ENCODE measurements at places on chromosomes 5 and 9. TPM values are rescaled to one million over a fixed set of nuclear protein-coding genes. Genes with fewer than 3 reads are reported as not detected.

Gene TTC23L
- total RNA-seq = not detected

Gene GFPT2
- 553 TPM for total RNA-seq

Gene ENHO
- total RNA-seq = not detected

Gene IFNA13
- not detected for total RNA-seq

Gene SPINK1
- total RNA-seq = not detected

Gene NOL8
- 27.3 TPM for total RNA-seq

Gene BRD8
- total RNA-seq = 26.5 TPM

Gene ELAVL2
- total RNA-seq = 0.84 TPM

Gene CAVIN4
- 0.31 TPM for total RNA-seq

Gene SPATA9
- total RNA-seq = 0.96 TPM

Gene NTRK2
- 20.2 TPM for total RNA-seq

Gene GLDC
- 1.7 TPM for total RNA-seq

Gene TTLL11
- 7.7 TPM for total RNA-seq

Gene CDX1
- total RNA-seq = not detected

Gene LHX6
- total RNA-seq = 2.2 TPM

Gene FASTKD3
- total RNA-seq = 17.8 TPM

Gene SLC36A3
- total RNA-seq = not detected

Gene MYOT
- total RNA-seq = 3.2 TPM

Gene FOXD4
- total RNA-seq = 0.48 TPM

Gene GARIN3
- not detected for total RNA-seq

Gene PITX1
- 1.2 TPM for total RNA-seq

Gene CDC20B
- not detected for total RNA-seq

Gene BARX1
- total RNA-seq = 20.2 TPM

Gene FER
- 29.3 TPM for total RNA-seq

Gene PPIP5K2
- 30.1 TPM for total RNA-seq

Gene SMU1
- total RNA-seq = 16.1 TPM

Data from omental fat pad (tissue), 4 donors.